ENCODE measurements at places on chromosomes 12 and 14.
A peak's percentile ranks its signal among the peaks of the same experiment; 100 is the strongest.

GRCh38 chr14:32939254-32940065 is 781 bp downstream of the NPAS3 start:
- DNase-seq = no peak

- no peak for DNase-seq
These were observed 448.8 kb downstream of the FLRT2 start for GRCh38 chr14:85978582-85979250.

- no peak for DNase-seq
These were observed 133.3 kb upstream of the FSCB start for GRCh38 chr14:44640416-44640815.

GRCh38 chr12:4468994-4469393 is 23.4 kb upstream of the FGF6 start:
- no peak for DNase-seq

DNA sequence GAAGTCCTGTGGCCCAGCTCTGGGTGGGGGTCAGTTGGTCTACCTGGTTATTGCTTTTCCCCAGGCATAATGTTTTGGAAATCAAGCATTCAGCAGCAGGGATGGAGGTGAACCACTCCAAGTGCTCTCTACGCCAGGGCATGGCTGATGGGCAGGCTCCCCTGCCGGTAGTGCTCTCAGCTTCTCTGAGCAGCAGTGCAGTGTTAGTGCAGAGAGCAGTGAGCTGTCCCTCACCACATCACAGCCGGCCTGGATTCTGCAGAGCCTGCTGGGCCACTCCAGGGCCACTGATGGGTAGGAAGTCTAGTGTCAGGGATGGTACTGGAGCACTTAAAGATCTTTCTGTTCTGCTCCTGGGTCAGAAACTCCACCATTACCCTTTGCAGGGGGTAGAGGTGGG is 151.1 kb downstream of the CALM1 start:
- no peak for DNase-seq

GRCh38 chr14:65168840-65169239 is 66.5 kb upstream of the MAX start:
- no peak for DNase-seq

DNA sequence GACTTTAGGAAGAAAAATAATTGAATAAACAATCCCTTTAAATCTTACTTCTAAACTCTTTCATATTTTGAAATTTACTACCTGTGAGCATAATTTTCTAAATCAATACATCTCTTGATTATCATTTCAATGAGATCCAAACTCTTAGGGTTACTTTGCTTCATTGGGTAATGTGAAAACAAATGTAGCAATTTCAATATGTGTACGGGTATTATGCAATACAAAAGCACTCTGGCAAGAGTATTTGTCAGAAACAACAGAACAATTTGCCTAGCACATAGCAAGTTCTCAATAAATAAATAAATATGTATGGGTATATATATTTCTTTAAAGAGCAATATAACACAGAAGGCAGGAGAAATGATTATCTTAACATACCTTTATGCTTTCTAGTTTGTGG is 77.1 kb downstream of the PLEKHG7 start:
- no peak for DNase-seq

DNA sequence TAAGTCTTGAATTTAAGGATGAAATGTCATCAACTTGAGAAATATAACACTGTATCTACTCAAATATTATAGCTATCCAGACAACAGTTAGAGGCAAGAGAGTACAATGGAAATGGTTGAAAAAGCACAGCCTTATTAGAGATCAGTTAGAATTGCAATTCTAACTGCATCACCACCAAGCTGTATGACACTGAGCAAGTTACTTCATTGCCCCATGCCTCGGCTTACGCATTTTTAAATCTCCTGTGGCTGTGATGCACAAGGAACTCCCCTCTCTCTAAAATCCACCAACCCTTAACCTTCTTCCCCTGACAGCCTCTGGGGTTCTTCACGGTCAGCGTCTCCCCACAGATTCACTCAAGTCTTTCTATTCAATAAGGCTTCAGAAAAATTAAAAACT is 75.1 kb downstream of the MED13L start:
- DNase-seq = no peak

GRCh38 chr14:21436567-21437062 is 19.3 kb downstream of the CHD8 start:
- DNase-seq = no peak

DNA sequence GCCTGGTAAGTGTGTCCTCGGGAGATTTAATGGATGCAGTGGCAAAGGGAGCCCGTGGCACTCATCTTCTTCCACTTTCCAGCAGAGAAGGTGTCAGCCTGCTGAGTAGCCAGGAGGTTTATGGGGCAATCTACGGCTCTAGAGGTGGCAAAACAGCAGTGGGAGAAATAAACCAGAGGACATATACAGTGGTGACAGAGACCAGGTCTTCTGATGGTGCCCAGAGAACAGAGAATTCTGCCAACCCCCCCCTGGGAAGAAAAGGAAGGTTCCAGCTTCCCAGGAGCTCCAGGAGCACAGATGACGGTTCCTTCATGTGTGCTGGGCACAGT is 43.0 kb downstream of the SMIM41 start:
- peak; percentile 1 for DNase-seq

DNA sequence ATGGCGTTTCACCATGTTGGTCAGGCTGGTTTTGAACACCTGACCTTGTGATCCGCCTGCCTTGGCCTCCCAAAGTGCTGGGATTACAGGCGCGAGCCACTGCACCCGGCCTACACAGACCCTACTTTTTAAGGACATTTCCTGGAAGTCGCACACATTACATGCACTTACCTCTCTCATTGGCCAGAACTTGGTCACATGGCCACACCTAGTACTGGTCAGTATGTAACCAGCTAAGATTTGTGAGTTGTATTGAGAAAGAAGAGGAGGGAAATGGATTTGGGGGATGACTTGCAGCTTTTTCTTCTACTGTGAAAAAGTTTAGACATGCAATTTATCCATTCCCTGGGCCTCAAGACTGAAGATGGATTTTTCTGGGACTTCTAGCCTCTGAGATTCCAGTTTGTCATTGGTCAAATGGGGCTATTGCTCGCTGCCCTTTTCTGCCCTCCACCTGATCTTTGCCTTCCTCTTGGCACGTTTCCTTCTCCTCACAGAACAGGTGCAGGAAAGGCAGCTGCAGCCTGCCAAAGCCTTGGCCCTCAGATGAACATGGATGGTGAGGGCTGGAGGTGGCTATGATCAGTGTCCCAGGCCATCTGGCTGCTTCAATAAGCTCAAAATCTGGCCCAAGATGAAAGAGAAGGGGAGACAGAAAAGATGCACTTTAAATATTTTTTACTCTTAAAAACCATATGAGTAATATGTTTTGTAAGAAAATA is 7.1 kb upstream of the ZDHHC22 start:
- no peak for DNase-seq

DNA sequence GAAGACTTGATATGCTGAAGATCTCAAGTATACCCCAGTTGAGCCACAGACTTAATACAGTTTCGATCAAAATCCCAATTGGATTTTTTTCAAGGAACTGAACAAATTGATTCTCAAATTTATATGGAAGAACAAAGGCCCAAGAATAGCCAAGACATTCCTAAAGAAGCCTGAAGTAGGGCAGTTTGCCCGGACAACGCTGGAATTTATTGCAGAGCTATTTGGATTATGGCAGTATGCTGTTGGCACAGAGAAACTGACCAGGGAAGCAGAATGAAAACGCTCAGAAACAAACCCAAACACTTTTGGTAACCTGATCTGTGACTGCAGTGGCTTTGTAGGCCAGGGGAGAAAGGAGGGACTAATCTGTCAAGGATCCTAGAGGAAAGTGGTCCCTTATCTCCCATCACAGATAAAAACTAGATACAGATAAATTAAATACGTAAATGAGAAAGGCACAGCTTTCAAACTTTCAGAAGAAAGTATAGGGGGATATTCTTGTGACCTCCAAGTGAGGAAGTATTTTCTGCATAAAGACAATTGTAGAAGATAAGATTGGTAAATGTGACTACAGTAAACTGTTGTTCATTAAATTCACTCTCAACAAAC is 35.9 kb upstream of the GSC start:
- no peak for DNase-seq

GRCh38 chr12:4311776-4312175 is 9.2 kb upstream of the TIGAR start:
- DNase-seq = no peak

GRCh38 chr12:98763656-98764055 is 118.6 kb downstream of the APAF1 start:
- no peak for DNase-seq

- DNase-seq = no peak
These were observed 5.4 kb downstream of the PSMD9 start for GRCh38 chr12:121893961-121894460.

GRCh38 chr12:130458341-130458740 is 120.7 kb downstream of the PIWIL1 start:
- no peak for DNase-seq

DNA sequence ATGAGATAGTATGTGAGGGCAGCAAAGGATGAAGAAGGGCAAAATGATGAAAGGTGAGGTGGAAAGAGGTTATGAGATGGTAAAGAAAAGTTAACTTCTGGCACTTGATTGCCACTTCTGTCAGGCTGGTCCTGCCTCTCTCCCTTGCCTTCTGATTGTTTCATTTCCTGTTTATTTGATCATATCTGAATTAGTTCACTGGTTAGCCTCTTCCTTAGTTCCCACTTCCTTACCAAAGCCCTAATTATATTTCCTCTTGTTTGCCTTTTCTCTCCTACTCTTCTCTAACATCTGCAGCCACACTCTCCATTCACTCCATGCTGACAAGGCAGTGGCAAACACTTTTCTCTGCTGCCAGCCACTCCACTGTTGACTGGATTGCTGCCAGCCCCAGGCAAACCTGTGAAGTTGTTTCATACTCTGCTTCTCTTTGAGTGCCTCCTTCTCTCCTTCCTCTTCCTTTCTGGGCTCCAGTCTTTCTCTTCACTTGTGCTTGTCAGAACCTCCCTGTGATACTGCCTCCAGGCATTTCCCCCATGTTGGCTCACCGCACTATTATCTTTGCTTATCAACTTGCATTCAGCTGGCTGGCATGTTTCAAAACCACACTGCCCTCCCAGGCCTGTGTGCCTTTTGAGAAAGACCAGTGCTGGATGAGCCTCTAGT is 8.1 kb downstream of the PNP start:
- peak; percentile 42 for DNase-seq

DNA sequence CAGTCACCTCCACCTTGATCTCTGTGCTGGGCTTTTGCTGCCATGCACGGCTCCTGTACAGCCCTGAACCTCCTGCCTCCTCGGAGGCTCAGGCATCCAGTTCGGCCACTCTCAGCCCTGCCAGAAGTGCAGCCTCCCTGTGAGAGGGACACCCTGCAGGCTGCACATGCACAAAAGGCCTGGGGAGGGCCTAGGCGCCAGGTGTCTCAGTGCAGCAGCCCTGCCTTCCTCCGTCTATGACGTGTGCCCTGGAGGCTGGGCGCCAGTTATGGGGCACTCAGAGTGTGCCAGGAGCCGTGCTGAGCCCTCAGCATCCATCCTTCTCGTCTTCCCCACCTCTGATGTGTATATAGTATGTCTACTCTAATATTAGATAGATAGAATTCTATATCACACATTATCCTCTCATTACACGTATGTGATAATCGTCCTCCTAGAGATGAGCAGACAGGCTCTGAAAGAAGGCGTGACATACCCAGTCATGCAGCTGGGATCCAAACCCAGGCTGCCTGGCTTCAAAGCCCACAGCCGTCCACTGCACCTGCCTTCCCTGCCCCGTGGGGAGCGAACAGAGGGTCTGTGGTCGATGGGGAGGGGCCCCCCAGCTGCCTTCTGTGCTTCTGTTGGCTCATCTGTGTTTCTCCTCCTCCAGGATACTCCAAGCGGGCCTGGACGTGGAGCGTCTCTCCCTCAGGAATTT is 101.1 kb downstream of the B4GALNT3 start:
- DNase-seq = no peak

DNA sequence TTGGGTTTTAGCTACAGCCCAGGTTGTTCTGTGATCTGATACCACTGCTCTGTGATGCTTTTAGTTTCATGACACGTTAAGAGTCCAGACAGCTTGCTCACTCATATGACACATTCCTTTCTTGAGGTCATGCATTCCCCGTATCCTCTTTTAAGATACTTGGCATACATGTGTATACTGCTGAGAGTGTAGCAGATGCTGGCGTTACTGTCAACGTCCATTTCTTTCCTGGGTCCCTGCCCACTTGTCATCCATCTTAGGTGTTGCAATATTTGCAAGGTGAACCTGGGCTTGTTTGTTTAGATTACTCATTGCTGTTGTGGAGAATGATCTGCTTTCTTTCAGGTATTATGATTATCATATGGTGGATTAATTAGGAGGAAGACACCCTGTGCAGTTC is 9.1 kb upstream of the EMP1 start:
- no peak for DNase-seq

GRCh38 chr12:133203344-133204263 is 22.3 kb downstream of the ZNF268 start:
- DNase-seq = no peak

DNA sequence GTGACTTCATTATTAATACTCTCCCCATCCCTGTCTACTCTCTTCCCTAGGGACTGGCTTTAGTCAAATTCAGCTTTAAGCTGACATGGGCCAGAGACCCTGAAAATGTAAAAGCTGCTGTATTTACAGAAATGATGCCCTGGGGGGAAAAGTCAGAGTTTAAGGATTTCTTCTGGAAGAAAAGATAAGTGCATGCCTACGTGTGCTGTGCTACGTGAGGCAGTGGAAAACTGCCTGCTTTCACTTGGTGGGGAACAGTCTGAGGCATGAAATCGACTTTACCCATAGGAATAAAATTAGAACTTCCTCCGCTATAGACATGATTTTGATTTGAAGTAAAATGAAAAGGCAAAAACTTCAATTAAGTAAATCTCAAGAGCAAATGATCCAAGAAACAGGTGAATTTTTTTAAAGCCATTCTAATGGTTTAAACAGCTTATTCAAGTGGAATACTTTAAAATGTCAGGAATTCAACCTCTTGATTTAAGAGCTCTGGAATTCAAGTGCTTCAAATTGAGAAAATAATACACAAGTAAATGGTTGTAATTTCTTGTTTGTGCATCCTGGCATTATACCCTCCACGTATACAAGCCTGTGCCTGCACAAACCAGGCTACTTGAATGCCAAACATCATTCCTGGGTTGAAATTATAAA is 168.5 kb downstream of the FOXN3 start:
- DNase-seq = no peak

DNA sequence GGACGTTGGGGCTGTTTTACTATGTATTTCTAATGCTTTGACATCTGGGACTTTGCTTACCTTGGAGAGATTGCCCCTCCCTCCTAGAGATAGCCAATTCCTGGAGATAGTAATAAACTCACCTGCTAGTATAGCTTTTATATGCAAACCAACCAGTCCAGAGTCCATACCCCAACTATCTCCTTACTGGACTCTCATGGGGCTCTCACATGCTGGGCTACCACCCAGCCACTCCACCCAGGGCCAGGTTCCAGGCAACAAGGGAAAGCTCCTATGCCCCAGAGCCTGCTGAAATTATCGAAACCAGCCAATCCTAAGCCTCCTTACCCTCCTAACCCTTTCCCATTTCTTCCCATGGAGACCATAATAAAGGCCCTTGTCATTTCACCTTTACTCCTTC is 25.5 kb upstream of the MGP start:
- no peak for DNase-seq

Data from germinal center (tissue), 1 donor.